Right renal cortex interstitium (tissue), 3 donors: ENCODE measurements at places on chromosomes 3 and 15.

- DNase-seq: no peak
Observed at GRCh38 chr3:113193719-113194118, 17.6 kb upstream of the BOC start.

GRCh38 chr3:45623846-45624245, 29.3 kb downstream of the LIMD1 start:
- DNase-seq: no peak

GRCh38 chr15:100464888-100465287, 63.9 kb downstream of the CERS3 start:
- no peak for DNase-seq

- no peak for DNase-seq
Observed at GRCh38 chr3:44927371-44927770, 48.6 kb downstream of the ZDHHC3 start.

- no peak for DNase-seq
Observed at GRCh38 chr3:118001380-118001779, 1033.3 kb downstream of the IGSF11 start.

GRCh38 chr3:23086331-23086730, 116.8 kb upstream of the UBE2E2 start:
- DNase-seq: no peak

DNA sequence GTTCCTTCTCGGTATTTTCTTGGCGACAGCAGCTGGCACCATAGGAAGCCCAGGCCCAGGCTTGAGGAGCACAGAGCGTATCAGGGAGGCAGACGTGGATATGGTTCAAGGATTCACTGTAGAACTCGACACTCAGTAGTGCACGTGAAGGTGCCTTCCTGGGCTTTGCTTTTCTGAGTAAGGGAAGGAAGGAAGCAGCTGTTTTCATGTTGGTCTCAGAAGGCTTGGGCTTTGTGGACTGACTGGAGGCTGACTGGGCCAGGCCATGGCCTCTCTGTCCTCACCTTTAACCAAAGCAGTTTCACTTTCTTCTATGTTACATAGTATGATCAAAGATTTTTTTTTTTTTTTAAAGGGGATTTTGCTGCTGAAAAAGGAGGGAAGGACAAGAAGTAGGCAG, 6.9 kb upstream of the GHRL start:
- DNase-seq: no peak

GRCh38 chr15:55958349-55958748, 35.1 kb downstream of the NEDD4 start:
- no peak for DNase-seq

- DNase-seq: no peak
Observed at GRCh38 chr3:149180057-149180573, 41.5 kb downstream of the CP start.

DNA sequence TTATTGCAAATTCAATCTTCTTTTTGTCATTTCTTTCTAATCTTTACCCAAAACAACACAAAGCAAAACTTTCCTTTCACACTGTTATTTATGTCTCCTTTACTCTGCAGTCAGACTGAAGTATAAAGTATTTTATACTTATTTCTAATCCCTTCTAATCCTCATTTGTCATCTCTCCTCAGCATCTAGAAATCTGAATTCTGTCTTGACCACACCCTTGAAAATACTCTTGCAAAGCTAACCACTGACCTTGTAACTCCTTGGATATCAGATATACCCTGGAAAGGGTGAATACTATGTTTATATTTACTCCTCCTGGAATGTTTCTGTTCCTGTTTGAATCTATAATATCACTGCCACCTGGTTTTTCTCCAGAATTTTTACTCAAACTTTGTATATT, 481.1 kb downstream of the ZNF385D start:
- no peak for DNase-seq

GRCh38 chr3:10756546-10756945, 59.5 kb upstream of the SLC6A11 start:
- no peak for DNase-seq

DNA sequence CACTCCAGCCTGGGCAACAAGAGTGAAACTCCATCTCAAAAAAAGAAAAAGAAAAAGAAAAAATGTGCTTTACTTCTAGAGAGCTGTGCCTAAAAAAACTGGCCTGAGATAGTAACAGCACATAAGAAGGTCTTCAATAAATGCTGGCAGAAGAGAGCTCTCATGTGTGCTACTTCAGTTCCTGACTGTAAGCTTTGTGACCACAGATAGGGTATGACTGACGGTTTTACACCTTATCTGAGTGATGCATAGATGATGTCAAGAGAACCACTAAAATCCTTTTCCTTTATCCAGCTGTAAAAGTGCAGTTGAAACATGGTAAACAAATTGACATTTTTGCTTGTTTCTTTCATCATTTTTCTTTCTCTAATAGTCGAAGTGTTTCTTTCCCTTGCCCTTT, 127.9 kb downstream of the C3orf70 start:
- no peak for DNase-seq

DNA sequence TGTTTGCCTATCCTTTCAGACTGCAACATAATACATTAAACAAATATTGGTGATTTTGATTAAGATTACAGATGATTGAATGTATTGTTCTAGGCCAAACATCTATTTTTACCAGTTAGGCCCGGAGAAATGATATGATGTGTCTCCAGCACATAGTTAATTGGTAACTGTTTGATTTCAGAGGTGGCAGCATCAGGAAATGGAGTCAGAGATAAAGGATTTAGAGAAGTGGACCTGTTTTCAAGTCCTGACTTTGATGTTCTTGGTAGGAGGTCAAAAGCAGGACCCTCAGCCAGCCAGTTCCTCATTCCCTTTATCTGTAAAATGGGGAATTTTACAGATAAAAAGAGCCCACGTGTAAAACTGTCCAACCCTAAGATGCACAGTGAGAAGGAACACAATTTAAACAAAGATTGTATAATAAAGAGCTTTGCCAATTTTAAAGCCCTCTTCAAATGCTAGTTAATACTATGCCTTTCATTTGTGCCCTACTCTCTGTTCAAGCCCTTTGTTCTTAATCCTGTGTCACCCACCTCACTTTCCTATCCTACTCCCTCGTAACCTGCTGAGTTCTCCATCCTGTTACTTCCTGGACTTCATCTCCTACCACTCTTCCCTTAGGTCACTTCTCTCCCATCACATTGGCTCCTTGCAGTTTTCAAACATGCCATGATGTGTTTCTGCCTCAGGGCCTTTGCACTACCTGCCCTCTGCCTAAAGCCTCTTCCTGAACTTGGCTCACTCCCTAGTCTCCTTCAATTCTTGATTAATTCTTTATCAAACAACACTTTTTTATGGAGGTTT, 2.5 kb downstream of the TMEM212 start:
- no peak for DNase-seq

DNA sequence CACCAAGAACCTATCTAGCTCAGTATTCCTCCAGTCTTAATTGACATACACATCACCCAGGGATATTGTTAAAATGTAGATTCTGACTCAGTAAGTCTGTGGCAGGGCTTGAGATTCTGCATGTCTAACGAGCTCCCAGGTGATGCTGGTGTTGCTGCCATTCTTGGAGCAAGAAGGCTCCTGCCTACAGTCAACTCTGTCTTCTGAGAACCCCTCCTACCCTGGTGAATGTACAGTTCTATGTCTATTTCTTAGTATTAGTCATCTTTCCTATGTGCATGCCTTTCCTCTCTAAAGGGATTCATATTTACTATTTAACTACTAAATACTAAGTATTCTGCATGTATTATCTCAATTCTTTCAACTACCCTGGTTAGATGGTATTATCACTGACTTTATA, 268.7 kb downstream of the EDEM1 start:
- no peak for DNase-seq

DNA sequence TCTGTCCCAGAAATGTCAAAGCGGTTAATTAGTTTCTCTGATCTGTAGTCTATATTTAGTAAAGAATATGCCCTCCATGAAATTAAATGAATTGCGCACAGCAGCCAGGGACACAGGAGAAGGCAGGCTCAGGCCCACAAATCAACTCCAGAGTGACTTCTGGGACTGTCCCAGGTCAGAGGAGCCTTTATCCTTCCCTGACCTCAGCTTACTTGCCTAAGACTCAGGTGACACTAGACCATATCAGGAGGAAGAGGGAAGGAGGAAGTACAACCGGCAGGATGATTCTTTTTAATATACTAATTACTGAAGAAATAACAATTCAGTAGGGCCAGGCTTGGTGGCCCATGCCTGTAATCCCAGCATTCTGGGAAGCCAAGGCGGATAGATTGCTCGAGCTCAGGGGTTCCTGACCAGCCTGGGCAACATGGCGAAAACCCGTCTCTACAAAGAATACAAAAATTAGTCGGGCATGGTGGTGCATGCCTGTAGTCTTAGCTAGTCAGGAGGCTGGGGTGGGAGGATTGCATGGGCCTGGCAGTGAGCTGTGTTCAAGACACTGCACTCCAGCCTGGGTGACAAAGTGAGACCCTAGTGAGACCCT, 1.8 kb upstream of the GPR15 start:
- no peak for DNase-seq

DNA sequence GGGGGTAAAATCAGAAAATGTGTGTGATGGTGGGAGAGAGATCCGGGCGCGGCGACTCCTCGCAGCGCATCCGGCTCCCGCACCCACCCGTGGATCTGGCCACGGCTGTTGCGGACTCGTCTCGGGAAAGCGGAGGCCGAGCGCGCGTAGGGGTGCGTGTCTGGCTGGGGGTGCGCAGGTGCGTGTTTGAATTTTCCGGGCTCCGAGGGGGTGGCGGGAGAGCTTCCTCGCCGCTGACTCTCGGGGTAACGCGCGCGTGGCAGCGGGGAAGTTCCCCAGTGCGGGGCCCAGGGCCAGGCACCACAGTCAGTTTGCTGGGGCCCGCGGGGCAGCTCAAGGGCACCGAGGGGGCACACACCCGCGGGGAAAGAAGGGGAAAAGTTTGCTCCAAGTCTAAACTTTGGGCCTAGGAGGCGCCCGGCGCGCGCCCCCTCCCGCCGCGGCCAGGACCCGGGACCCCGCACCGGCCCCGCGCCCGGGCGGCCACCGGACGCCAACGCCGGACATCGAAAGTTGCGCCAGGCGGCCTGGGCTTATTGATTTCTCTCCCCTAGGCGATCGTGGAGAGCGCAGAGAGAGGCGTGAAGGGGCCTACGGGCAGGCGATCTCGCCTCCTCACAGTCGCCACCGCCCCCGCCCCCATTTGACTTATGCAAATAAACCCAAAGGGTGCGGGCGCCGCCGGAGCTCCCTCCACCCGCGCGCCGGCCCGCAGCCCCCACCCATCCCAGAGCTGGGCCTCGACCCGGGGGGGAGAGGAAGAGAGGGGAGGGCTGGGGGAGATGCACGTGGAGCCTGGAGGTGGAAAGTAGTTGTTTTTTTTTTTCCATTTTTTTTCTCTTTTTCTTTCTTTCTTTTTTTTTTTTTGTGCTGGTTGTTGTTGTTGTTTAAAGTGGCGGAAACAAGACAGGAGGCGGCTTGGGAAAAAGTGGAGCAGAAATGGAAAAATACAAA, 639 bp downstream of the FOXP1 start:
- DNase-seq: peak; percentile 36

GRCh38 chr3:59013611-59014010, 36.2 kb downstream of the CFAP20DC start:
- DNase-seq: no peak

DNA sequence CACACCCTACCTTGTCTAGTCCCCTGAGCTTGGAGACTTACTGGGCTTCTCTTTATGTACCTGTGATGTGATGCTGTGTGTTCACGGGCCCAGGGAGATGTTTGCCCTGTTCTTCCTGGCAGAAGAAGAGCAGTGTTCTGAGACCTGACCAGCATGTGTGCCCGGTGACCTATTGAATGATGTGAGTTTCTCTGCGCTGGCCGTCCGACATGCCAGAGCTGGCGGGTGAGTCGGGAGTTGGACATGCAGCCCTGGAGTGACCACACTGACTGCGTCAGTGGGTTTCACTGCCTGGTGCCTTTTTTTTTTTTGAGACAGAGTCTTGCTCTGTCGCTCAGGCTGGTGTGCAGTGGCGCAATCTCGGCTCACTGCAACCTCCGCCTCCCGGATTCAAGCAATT, 42.3 kb downstream of the CGNL1 start:
- no peak for DNase-seq

DNA sequence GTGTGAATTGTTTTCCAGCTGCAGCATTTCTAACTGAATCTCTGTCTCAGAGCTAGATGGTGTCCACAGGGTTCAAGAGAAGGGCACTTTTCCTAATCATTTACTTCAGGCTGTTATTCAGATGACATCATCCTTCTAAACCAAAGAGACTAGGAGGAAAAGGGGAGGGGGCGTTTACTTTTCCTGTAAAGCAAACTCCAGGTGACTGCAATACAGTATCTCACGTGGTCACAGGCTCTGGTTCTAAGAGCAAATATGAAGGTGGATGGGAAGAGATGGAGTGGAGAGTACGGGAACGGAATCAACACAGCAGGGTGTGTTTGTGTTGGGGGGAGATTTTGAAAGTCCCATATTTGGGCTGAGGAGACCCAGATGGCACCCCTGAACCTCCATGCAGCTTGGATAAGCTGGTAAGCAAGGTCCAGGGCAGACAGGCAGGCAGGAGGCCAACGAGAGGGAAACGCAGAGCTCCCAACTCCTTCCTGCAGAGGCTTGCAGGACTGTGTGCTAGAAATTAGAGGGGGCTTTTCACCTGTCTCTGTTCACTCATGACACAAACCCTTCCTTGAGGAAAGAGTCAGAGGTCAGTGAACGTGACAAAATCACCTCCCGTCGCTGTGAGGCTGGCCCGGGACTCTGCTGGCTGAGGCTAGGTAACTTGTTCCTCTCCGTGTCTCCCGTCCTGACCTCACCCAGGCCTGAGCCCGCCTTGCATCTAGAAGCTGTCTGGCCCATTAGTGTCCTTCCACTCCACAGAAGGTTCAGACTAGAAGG, 151.2 kb downstream of the OPA1 start:
- DNase-seq: peak; percentile 71

- DNase-seq: no peak
Observed at GRCh38 chr3:161689584-161690298, 193.1 kb downstream of the OTOL1 start.

GRCh38 chr15:90871139-90871715, 2.8 kb downstream of the FURIN start:
- no peak for DNase-seq

DNA sequence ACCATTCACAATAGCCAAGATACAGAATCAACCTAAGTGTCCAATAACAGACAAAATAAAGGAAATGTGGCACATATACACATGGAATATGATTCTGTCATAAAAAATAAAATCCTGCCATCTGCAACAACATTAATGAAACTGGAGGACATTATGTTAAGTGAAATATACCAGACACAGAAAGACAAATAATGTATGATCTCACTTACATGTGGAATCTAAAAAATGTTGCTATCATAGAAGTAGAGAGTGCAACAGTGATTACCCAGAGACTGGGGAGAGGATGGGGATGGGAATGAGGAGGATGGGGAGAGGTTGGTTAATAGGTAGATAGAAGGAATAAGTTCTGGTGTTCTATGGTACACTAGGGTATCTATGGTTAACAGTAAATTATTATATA, 28.7 kb downstream of the MRPL3 start:
- DNase-seq: no peak

DNA sequence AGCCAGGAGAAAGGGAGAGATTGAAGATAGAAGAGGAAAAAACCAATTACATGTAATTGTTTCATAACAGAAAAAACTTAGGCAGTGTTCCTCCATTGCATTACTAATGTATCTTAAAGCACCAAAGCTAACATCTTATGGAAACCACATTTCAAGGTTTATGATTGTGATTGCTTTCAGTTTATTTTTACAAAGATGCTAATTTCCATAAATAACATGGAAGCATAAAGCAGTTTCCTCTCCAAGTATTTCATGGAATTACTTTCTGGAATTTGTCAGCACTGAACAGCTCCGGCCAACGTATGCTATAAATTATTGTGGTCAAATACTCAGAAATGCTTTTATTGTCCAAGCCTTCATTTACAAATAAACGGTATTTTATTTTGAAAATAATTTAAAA, 11.6 kb downstream of the ADAMTSL3 start:
- no peak for DNase-seq

- no peak for DNase-seq
Observed at GRCh38 chr15:69838994-69839393, 258.7 kb downstream of the TLE3 start.
